ENCODE measurements at places on chromosomes 6 and 20.

DNA sequence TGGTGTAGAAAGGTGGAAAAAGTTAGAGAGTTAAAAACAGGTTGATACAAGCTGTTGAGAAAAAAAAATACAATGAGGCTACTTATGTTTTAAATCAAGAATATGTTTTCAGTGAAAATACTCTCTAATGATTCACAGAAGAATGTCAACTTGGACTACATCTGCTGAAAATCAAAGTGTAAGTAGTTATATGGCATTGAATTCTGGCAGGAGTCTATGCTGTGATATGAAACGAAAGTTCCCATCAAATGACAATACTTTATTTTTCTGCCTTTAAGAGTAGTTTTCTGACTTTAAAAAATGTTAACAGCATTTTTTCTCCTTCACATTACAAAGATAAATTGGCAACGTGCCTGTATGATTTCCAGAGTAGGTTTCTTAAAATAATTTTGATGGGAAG, 158.3 kb downstream of the EYA4 start:
- no peak for DNase-seq

GRCh38 chr6:140601021-140601808, 1226.8 kb upstream of the CITED2 start:
- no peak for DNase-seq

DNA sequence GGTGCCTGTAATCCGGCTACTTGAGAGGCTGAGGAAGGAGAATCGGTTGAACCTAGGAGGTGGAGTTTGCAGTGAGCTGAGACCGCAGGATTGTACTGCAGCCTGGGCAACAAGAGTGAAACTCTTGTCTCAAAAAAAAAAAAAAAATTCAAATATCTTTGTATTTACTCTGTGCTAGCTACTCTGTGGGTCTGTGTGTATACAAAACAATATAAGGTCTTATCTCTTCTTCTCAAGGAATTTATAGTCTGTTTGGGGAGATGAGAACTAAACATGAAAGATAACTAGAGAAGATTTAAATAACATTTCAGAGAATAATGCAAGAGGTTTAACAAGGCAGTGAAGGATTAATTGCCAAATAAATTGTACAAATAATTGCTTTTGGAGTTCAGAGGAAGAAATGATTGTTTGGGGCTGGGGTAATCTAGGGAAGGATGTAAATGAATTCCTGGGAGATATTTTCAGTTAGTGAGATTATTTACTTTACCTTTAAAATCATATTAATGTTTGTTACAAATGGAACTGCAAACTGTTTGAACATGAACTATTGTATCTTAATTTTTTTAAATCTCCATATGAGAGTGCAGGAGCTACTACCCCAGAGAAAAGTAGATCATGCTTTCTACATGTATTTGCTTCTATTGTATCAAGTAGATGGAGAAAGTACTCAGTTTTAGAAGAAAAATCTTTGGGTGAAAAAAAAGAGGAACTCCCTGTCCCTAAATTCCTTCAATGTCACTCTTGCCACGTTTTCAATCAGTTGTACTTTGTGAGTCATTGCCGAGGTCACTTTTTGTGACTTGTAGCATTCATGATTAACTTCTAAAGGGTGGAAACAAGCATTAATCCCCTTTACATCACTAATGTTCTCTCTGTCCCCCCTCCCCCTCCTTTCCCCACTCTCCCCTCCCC, 39.0 kb downstream of the NCOA3 start:
- no peak for DNase-seq

GRCh38 chr20:1907586-1907985, 12.4 kb downstream of the SIRPA start:
- peak; percentile 59 for DNase-seq

DNA sequence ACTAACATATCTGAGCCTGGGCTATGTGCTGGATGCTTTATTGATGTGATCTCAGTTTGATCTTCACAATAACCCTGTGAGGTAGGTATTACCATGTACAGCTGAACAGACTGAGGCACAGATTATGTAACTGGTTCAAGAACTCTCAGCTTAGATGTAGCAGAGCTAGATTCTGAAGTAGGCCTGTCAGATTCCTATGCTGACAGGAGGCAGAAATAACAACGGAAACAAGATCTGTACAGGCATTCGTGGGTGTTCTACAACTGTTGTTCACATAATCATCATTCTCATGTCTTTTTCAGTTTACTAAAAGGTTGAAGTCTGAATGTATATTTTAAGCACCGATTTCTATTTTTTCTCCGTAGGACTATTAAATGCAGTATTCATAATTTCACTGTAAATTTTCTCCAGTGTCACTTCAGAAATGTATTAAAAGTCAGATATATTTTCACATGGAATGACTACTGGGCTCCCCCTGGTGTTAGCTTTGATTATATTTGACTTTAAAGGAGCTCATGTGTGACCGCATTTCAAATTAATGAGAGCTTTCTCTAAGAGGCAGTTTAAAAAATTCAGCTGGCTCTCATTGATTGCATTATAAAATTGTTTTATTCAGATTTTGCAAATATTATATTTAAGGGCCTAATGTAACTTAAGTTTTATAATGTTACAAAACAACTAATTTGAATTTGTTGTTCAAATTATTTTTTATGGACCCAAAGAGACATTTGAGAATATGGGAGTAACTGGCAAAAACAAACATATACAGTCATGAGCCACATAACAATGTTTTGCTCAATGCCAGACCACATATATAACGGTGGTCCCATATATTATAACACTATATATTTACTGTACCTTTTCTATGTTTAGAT, 36.4 kb upstream of the SLC17A4 start:
- DNase-seq = peak; percentile 21

- no peak for DNase-seq
Measured at GRCh38 chr6:22043284-22043962, 253.4 kb downstream of the PRL start.

- DNase-seq = no peak
Measured at GRCh38 chr6:79196912-79197311, 37.6 kb downstream of the HMGN3 start.

GRCh38 chr6:128310451-128310850, 209.9 kb downstream of the PTPRK start:
- no peak for DNase-seq

DNA sequence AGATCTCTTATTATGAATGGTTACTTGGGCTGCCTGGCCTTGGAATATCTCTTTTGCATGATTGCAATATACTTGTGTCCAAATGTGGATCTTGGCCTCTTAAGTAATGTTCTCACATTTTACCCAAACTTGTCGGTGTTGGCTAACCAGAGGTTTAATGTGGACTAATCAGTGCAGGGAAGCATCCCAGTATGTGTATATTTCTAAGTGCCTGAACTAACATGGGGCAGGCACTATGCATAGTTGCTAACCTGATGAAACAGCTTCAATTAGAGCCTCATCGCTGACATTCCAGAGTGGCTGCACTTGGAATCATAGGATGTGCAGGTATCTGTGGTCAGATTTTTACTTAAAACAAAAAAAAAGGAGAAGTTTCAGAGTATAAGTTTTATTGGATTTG, 160.0 kb downstream of the PDE7B start:
- DNase-seq = no peak

DNA sequence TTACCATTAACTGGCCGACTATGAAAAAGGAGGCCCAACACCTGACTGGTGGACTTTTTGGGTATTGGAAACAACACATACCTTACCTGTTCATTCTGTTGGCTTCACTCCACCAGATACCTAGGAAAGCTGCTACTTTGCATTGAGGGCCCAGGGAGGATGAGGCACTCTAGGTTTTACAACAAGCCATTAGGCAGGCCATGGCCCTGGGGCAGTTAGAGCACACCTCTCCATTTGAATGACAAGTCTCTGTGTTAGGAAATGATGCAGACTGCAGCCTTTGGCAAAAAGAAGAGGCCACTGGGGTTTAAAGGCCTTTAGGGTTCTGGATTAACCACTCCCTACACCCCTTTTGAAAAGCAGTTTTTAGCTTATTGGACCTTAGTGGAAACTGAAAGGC, 144.3 kb downstream of the OR2B2 start:
- DNase-seq = no peak

GRCh38 chr6:3625149-3625979, 126.1 kb downstream of the PXDC1 start:
- DNase-seq = no peak

- DNase-seq = no peak
Measured at GRCh38 chr20:43948455-43948854, 33.8 kb downstream of the TOX2 start.

GRCh38 chr6:26103141-26103769, 16.0 kb downstream of the HFE start:
- DNase-seq = no peak

- DNase-seq = no peak
Measured at GRCh38 chr6:167553736-167554119, 228.8 kb downstream of the TTLL2 start.

GRCh38 chr6:155717374-155717773, 261.7 kb upstream of the NOX3 start:
- no peak for DNase-seq

GRCh38 chr6:96246563-96246962, 230.8 kb downstream of the FUT9 start:
- DNase-seq = no peak

- peak; percentile 31 for DNase-seq
Measured at GRCh38 chr6:107235511-107235910, 120.2 kb upstream of the BEND3 start.

DNA sequence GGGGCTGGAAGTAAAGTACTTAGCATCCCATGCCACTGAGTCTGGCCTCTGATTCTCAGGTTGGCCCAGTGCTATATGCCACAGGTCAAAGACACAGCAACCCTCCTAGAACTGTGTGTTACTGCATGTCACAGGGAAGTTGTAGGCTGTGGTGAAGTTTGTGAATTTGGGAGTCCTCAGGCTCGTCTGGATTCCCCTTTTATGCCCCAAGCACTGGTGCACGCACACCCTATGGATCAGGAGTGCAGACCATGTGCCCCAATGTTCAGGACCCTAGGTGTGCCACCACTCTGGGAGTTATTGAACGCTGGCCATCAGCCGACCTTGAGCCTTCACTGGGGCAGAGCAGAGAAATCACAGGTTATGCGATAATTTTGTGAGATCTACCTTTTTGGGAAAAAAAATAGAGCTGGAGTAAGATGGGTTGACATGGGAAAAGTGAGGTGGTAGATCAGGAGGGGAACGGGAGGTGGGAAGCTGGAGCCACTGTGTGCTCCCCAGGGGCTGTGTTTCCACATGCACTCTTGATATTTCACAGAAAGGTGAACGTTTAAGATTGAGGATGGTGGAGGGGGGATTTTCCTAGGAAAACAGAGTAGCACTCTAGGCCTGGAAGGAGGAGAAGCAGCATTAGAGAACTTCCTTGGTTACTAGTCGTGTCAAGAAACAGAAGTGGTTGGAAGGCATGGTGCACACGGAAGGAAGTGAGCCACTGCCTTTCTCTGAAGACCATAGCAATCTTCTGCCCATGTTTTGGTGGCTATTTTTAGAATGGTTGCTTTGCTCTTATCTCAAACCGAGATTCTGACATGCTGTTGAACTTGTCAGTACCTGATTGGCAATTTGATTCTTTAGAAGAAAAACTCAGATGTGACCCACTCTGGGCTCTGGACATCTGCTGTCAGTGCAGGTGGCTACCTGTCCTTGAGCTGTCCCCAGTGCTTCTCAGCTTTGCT, 44.1 kb downstream of the DUSP22 start:
- no peak for DNase-seq

GRCh38 chr20:51702556-51702955, 65.6 kb downstream of the ATP9A start:
- no peak for DNase-seq

DNA sequence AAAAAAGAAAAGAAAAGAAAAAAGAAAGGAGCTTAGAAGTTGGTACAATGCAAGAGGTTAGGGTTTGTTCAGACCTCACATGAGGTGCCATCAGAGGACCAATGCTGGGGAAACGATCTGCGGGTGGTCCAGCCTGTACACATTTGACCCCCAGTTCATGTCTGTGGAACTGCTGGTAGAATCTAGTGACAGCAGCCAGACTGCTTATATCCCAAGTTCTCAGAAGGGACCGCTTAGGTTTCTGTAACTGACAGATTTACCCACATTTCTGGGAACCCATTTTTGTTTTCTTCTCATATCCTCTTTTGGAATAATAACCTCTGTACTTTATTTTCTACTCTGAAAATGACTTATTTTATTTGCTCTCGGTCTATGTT, 4.7 kb downstream of the PPP1R18 start:
- DNase-seq = no peak

DNA sequence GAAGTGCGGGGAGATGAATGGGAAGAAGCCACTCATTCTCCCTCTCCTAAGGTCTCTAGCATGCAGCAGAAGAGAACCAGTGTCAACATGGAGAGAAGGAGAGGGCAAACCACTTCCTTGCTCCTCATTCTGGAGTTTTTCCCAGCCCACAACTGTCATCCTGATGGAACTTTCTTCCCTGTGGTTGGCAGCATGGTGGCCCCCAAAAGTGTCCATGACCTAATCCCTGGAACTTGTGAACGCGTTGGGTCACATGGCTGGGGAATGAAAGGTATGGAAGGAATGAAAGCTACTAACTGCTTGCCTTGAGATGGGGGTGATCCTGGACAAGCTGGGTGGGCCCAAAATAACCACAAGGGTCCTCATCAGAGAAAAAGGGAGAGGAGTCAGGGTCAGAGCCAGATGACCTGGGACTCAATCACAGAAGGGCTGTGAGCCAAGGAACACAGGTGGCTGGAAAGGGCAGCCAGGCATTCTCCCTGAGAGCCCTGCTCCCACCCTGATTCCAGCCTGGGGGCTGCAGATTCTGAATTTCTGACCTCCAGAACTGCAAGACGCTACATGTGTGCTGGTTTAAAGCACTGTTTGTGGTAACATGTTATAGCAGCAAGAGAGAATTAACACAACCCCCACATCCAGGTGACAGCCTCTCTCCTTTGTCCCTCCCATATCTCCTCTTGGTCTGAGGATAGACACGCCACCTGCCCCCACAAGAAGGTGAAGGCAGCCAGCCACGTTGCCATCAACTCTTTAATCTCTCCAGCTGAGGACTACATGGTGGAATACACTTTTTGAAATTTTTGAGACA, 63.2 kb downstream of the PYGB start:
- peak; percentile 59 for DNase-seq

GRCh38 chr20:10536531-10536930, 101.4 kb downstream of the SLX4IP start:
- no peak for DNase-seq

- DNase-seq = no peak
Measured at GRCh38 chr20:5410470-5410869, 93.7 kb upstream of the PROKR2 start.

DNA sequence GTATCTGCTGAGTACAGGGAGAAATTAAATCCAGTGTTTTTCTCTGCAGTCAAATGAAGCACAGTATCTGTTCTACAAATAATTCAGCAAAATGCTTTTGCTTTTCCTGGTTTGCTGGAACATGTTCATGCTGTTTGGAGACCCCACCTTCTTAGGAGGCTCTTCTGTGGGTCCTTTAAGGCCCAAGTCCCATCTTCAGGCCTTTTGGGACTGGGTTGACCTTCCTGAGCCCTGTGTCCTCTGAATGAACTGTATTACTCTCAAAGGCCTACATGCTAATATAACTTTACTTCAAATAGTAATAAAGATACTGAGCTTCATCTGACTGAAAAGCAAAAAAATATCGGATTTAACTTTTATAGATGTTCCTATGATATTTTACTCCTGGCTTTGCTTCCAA, 19.3 kb downstream of the SMLR1 start:
- no peak for DNase-seq
